ENCODE measurements at places on chromosomes 11 and 22. TPM values are rescaled to one million over a fixed set of nuclear protein-coding genes. Genes with fewer than 3 reads are reported as not detected.

Gene PATE2
- total RNA-seq, result not detected

Gene YPEL4
- total RNA-seq, result 1.5 TPM

Gene CLMP
- total RNA-seq, result 0.81 TPM

Gene YAP1
- 0.18 TPM for total RNA-seq

DNA sequence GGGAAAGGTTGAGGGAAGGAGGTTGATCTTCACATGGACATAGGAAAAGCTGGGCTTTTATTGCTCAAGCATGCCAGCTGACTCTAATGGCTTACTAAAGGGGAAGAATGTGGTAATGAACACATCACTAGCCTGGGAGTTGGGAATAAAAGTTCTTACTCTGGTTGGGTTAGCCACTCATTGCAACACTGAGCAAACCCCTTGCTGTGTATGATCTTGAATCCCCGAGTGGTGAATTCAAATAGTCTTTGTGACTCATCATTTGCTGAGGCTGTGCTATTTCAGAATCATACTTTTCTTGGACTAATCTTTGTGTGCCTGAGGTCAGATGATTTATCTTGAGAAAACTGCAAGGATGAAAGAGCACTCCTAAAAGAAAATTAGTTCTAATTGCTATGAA, 304.1 kb upstream of the ANO5 start:
- no peak for DNase-seq

DNA sequence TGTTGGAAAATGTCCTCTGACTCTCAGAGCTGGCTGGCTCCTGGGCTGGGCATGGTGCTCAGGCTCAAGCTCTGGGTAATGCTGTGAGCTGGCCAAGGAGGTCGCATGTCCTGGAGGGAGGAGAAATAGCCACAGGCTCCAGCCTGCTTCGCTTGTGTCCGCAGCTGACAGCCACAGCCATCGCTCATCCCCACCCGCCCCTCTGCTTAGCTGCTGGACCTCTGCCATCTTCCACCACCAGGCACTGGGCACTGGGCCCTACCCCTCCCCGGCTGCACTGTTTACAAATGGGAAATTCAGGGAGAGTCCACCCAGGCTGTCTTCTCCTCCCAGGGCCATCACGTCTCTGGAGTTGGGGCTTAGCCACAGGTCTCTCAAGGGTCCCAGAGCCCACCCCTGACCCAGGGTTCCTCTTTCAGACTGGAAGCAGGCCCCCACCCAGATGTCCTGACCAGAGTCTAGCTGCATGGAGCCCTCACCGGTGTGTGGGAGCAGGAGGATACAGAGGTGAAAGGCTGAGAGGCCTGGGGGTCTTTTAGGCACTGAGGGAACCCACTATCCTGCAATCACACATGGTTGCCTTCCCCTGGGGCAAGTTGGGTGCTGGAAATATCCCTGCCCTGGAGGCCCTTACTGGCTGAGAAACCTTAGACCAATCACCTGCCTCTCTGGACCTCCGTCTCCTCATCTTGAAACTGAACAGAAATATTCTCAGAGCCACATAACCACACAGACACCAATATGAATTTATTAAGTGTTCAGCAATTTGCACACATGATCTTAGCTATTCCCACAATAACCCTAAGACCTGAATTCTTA, 62.7 kb downstream of the CD82 start:
- DNase-seq, result peak; percentile 15

GRCh38 chr11:130427581-130428315, 661 bp downstream of the ADAMTS8 start:
- no peak for DNase-seq

GRCh38 chr11:100525635-100526034, 161.5 kb upstream of the ARHGAP42 start:
- no peak for DNase-seq

GRCh38 chr11:57805780-57806179, 44.2 kb downstream of the CTNND1 start:
- DNase-seq, result no peak

Data from activated CD4-positive, alpha-beta memory T cell treated with anti-CD3 and anti-CD28 coated beads, Interleukin-2, amount 10 ng/mL, durations not matched to agents 7 days and 5 days (primary cell).